ENCODE measurements at places on chromosomes 2 and 18. TPM values are rescaled to one million over a fixed set of nuclear protein-coding genes. Genes with fewer than 3 reads are reported as not detected.

- no peak overlapping the region for H3K4me3 ChIP-seq
- peaks cover 4% of the 10 kb centered on the region for H3K27me3 ChIP-seq
- H3K27ac ChIP-seq = no peak overlapping the region
- no peak for DNase-seq
- no peaks in the 10 kb centered on the region for H3K4me1 ChIP-seq
Measured at GRCh38 chr2:119468154-119468955, 36.7 kb downstream of the TMEM37 start.

DNA sequence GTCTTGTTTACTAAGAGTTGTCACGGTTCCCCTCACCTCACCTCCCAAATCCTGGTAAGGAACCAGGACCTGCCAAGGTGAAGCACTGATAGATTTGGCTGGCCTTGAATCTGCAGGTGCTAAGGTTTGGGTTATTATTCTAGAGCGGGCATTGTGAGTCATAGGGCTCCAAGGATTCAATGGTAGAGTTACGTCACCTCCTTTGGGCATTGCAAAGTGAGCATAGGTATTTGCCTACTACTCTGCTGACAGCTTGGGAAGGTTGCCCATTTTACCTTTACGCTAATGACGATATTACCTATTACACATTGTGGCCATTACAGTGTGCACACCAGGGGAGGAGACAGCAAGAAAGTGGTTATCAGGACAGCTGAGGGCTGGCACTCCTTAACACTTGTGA is 59.3 kb downstream of the SETBP1 start:
- no peak overlapping the region for H3K4me3 ChIP-seq
- DNase-seq = no peak
- no peaks in the 10 kb centered on the region for H3K36me3 ChIP-seq
- no peak overlapping the region for H3K27ac ChIP-seq
- H3K4me1 ChIP-seq = no peaks in the 10 kb centered on the region

DNA sequence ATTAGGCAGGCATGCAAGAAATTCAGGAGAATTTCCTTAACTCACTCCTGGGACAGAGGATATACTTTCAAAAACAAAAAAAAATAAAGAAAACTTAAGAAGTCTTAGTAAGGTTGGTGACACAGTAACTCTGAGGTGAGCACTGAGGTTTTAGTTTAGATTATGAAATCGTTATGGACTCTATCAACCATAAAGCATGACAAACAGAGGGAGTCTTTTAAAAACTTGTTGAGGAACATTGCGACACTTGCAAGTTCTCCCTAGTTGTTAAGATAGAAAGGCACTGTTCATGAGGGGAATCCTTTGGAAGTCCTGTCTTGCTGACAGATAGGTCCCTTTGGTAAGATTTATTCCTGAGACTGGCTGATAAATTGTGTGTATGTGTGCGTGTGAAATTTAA is 194.3 kb upstream of the ERBB4 start:
- H3K36me3 ChIP-seq = no peaks in the 10 kb centered on the region
- DNase-seq = no peak
- H3K27me3 ChIP-seq = no peaks in the 10 kb centered on the region
- H3K4me3 ChIP-seq = no peak overlapping the region
- H3K27ac ChIP-seq = no peak overlapping the region
- H3K4me1 ChIP-seq = peaks cover 1% of the 10 kb centered on the region

GRCh38 chr18:49241852-49242251 is 218.6 kb downstream of the DYM start:
- H3K4me1 ChIP-seq = no peaks in the 10 kb centered on the region
- peaks cover 3% of the 10 kb centered on the region for H3K36me3 ChIP-seq
- H3K4me3 ChIP-seq = no peak overlapping the region
- no peaks in the 10 kb centered on the region for H3K27me3 ChIP-seq

DNA sequence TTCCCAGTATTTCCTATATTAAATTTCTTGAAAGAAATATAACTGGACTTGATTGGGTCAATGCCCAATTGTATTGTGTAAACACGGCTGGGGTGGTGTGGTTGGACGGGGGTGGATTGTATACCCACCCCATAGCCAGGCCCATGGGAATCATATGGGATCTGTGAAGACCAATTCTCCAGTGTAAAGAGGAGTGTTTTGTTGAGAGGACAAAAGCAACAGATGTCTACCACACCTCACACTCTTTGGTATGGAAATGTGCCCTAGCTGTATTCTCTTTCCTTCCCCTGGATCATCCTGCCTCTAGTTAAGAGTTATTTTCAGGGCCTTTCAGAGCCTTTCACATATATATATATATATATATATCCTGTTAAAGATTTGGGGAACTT is 57.5 kb upstream of the TGIF1 start:
- no peaks in the 10 kb centered on the region for H3K27me3 ChIP-seq
- H3K4me3 ChIP-seq = no peak overlapping the region
- H3K4me1 ChIP-seq = no peaks in the 10 kb centered on the region
- no peak for DNase-seq
- H3K27ac ChIP-seq = no peak overlapping the region

Gene ADAM23
- total RNA-seq = not detected
